Renal cortical epithelial cell (primary cell): ENCODE measurements at places on chromosomes 2 and 18. TPM values are rescaled to one million over a fixed set of nuclear protein-coding genes. Genes with fewer than 3 reads are reported as not detected.

- DNase-seq = peak; percentile 18
Measured at GRCh38 chr18:55268151-55268601, 308.9 kb upstream of the CCDC68 start.

- peak; percentile 48 for DNase-seq
Measured at GRCh38 chr2:108364676-108365297, 13.0 kb upstream of the SULT1C4 start.

- peak; percentile 28 for DNase-seq
Measured at GRCh38 chr18:26342646-26343045, 116.4 kb downstream of the TAF4B start.

DNA sequence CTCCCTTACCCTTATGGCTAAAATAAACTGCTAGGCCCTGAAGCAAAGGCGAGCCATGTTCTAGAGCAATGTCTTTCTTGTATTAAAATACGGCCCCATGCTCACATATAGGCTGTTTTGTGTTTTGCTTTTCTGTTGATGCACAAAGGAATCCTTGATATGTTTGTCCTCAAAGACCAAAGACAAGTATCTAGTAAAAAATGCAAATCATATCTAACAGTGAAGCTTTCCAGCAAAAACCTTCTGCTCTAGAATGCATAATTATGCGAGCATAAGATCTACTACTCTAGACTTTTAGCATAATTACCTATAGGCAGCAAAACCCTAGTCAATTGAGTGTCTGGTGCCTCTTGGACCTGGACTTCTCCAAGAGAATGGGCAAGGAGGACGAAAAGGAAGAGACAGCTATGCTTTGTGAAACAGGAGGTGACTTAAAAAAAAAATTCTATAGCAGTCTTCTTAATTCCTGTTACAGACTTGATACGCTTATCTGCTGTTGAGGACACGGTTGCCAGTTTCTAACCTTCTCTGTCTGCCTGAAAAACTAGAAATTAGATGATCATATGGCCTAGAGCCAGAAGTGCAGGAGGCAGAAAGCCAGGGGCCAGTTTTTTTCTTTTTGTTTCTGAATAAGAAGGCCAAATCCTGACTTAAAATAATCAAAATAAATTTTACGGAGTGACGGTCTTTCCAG is 1.5 kb upstream of the AMMECR1L start:
- no peak for DNase-seq

The CERKL gene
- 0.17 and 1.2 TPM in 2 replicates for total RNA-seq

The GALNT3 gene
- 6.8 and 60.3 TPM in 2 replicates for total RNA-seq

The POTEC gene
- total RNA-seq = 0.52 TPM in 1 of 2 replicates, not detected in the other
